HEK293T (cell line): ENCODE measurements at places on chromosomes 13 and 19.
A peak's percentile ranks its signal among the peaks of the same experiment; 100 is the strongest.

- no peak for DNase-seq
These were observed 1637.4 kb downstream of the PCDH9 start for GRCh38 chr13:65592731-65593130.

DNA sequence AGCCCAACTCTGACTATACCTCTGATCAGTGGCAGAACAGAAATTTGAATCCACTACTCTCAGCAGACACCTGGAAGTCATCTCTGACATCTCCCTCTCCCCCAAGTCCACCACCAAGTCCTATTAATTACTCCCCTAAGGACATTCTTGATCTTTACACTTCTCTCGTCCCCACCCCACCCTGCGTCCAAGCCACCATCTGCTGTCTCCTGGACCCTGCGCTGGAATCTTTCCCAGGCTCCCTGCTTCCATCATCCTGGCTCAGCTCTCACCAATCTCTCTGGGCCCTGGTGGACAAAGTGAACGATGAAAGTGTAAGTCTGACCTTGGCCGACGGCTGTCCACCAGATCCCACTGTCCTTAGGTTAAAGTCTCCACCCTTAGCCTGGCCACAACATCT lies 145.6 kb upstream of the GJB6 start:
- no peak for DNase-seq

DNA sequence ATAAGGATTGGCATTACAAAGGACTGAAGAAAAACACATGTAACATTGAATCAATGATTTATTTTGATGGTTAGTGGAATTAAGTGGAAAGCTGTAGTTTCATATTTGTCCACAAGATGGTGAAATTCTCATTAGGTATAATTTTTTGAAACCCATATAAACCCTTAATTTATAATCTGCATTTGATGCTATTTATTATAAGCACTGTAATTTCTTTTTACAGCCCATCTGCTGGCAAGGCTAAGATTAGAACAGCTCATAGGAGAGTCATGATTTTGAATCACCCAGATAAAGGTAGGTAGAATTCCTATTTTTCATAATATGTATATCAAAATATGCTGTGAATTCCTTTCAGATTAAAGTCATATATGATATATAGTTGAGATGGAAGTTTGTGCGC lies 62.2 kb downstream of the DNAJC15 start:
- no peak for DNase-seq

DNA sequence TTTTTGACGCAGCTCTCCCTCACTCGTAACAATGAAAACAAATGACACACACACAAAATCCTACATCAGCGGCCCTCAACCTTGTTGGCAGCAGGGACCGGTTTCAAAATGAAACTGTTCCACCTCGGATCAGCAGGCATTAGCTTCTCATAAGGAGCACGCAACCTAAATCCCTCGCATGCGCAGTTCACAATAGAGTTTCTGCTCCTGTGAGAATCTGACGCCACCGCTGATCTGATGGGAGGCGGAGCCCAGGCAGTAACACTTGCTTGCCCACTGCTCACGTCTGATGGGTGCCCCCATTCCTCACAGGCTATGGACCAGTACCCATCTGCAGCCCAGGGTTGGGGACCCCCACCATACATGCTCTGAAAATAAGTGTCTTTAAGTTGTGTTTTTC lies 43.4 kb downstream of the DHRS12 start:
- no peak for DNase-seq

GRCh38 chr13:94967183-94968039 lies 255.1 kb upstream of the SOX21 start:
- DNase-seq, result peak; percentile 51

DNA sequence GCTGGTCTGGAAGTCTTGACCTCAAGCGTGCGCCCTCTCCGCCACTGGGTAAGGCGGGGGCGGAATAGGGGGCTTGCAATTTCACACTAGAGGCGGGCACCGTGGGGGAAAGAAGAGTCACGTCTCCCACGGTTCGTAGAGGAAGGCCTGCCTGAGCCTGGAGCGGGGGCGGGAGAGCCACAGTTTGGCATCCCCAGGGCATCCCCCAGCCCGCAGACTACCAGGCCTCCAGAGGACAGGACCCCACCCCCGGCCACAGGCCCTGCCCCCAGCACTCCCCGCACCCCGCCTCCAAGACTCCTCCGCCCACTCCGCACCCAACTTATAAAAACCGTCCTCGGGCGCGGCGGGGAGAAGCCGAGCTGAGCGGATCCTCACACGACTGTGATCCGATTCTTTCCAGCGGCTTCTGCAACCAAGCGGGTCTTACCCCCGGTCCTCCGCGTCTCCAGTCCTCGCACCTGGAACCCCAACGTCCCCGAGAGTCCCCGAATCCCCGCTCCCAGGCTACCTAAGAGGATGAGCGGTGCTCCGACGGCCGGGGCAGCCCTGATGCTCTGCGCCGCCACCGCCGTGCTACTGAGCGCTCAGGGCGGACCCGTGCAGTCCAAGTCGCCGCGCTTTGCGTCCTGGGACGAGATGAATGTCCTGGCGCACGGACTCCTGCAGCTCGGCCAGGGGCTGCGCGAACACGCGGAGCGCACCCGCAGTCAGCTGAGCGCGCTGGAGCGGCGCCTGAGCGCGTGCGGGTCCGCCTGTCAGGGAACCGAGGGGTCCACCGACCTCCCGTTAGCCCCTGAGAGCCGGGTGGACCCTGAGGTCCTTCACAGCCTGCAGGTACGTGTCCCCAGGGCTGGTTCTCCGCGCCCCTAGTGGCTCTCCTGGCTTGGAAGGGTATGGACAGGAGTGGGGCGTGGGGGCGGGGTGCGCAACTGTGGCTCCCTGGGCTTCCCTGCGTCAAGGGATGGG lies at the start of gene ANGPTL4:
Gene ANGPTL4, plus strand, starts transcription at position 353 of the 969 bp plus-strand sequence. Its CDS starts 167 bp downstream, at position 520.
- no peak for DNase-seq

GRCh38 chr19:41554907-41555306 lies 21.1 kb upstream of the CEACAM21 start:
- DNase-seq, result no peak

- DNase-seq, result no peak
These were observed 11.6 kb downstream of the KLK4 start for GRCh38 chr19:50899569-50899968.

DNA sequence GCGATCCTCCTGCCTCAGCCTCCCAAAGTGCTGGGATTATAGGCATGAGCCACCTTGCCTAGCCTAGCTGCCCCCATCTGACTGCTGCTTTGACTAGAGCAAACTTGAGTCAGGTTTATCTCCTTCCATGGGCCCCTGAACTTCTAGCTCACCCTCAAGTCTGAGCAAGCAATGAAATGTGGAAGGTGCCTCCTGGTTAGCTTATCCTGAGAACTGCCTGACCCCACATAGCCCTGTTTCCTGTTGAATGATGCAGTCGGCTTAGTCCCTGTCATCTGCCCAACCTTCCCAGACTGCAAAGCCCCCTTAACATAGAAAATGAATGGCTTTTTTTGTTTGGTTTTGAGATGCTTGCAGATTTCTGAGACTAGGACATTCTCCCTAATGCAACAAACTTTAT lies 8.9 kb upstream of the TMEM160 start:
- no peak for DNase-seq

DNA sequence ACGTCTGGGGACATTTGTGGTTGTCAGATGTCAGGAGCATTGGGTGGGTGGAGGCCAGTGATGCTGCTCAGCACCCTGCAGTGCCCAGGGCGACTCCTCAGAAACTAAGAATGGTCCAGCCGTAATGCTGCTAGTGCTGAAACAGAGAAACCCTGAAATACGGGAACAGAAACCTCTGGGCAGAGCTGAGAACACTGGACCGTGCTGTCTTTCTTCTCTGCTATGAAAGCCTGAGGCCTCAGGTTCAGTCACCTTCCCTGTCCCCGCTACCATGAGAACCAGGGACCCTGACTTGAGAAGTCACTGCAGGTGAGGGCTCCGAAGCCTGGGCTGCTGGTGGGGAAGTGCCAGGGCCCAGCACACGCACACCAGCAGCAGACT lies 13.4 kb downstream of the CAPS start:
- DNase-seq, result no peak

GRCh38 chr19:2624537-2625091 lies 77.9 kb downstream of the GNG7 start:
- peak; percentile 34 for DNase-seq

DNA sequence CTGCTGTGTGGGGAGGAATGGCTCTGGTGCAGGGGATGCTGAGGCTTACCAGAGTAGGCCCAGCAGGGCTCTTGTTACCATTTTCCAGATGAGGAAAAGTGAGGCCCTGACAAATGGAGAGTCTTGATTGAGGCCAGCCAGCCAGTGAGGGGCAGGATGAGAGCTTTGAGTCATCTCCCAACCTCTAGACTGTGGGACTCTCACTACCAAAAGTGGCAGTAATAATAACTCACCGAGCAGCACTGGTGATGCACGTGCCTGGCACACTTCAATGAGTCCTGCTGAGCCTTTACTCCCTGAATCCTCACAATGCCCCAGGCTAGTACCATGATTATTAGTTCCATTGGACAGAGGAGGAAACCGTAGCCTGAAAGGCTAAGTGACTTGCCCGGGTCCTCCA lies 7.8 kb downstream of the CIC start:
- no peak for DNase-seq

DNA sequence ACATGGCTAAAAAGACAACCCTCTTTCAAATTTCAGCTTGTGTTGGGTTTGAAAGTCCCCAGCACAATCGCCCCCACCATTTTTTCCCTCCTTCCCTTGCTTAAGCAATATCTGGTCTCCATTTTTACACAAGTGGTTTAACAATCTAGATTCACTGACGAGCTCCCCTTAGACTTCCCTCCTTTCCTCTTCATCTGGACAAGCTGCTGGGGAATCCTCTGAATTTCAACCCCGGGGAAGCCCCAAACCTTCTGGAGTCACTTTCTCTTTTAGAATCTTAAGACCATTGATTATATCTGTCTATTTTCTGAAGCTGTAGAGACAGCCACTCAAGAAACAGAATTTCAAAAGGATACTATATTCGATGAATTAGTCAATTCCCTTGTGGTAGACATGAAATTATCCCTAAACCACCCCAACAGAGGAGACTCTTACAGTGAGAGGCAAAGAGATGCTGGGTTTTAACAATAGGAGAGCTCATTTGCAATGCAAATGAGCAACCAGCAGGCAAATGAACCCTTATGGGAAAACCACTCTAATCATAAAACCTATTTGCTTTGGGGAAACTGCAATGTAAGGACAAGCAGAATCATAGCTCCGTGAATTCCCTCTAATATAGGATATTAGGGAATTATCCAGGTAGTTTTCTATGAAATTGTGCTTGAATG lies 78.9 kb downstream of the TEX26 start:
- DNase-seq, result no peak

DNA sequence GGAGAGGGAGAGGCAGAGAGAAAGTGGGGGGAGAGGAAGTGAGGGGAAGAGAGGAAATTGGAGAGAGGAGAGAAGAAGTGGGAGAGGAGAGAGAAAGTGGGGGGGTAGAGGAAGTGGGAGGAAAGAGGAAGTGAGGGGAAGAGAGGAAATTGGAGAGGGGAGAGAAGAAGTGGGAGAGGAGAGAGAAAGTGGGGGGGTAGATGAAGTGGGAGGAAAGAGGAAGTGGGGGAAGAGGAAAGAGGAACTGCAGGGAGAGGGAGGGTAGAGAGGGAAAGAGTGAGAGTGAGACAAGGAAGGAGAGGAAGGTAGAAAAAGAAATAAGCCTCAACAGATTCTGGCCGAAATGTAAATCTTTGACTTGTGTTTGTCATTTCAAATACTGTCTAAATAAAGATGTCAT lies 146.6 kb downstream of the KLF12 start:
- DNase-seq, result no peak

GRCh38 chr13:64912141-64912540 lies 2318.0 kb downstream of the PCDH9 start:
- DNase-seq, result no peak

GRCh38 chr13:109160887-109161669 lies 531.7 kb downstream of the MYO16 start:
- DNase-seq, result no peak

DNA sequence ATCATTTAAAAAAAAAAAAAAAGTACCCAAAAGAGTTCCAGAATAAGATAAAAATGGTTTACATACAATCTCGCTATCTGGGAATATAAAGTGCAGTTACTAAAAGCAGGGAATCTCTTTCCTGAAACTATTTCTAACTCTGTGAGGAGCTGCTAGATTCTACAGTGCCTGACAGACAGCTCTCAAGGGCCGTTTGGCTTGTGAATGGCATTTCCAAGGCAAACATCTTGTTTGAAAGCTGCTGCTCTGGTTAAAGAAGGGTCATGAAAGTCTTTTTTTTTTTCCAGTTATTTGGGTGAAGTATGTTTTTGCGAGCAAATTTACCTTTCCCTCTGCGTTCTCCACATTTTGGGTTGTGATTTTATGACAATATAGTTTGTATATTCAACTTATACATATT lies 29.0 kb upstream of the CEACAM21 start:
- DNase-seq, result no peak

GRCh38 chr19:37691881-37692504 lies 27.6 kb downstream of the ZNF607 start:
- DNase-seq, result peak; percentile 34

- no peak for DNase-seq
These were observed 48.8 kb downstream of the SLC7A1 start for GRCh38 chr13:29546662-29547061.

DNA sequence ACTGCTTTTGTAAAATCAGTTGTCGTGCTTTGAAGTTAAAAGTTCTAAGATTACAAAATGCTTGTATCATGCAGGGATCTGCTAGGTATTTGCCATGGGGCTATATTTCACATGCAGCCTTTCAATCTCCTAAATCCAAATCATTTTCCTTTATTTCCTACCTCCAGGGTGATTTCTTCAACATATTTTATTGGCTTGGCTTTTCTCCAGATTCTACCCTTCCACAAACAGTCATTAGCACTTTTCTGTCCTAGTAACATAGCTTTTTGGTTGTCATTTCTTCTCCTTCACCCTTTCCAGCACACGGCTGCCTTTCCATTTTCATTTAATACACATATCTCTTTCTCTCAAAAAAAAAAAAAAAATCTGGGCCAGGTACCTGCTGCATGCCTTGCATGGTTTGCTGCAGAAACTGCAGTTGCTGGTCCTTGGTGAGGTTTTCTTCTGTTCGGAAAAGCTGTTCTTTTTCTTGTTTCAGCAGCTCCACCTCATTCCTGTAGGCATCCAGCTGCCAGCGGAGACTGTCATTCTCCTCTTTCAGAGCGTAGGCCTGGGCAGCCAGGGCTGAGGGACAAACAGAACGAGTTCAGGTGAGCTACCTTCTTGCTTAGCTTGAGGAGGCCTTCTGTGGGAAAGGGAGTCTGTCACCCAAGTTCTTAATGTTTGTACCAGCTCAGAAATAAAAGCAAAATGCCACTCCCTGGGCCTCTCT lies 274.7 kb downstream of the DNAJC15 start:
- no peak for DNase-seq

DNA sequence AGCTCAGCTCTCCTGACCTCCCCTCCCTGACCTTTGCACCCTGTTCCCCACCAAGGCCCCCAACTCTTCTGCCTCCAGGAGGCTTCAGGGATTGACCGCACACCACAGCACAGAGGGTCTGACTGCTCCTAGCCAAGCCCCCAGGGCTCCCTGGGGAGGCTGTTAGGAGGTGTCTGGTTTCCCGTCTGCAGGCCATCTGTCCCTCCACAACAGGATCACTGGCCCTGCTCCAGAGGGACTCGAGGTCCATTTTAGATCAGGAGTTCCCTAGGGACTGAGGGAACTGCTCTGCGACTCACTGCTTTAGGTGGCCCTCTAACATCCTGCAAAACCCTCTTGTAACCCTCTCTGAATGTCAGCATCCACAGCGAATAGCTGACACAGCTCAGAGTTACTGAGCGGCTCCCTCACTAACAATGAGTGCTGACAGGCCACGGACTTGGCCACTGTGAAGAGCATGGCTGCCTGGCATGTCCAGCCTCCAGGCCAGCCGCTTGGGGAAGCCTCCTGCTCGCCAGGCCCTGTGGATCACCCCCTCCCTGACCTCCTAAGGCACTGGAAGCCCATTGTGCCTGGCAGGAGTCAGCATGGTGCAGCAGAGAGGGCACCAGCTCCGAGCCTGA lies 17.7 kb downstream of the GRIK5 start:
- DNase-seq, result no peak
